ENCODE measurements at places on chromosomes 1 and 21.

DNA sequence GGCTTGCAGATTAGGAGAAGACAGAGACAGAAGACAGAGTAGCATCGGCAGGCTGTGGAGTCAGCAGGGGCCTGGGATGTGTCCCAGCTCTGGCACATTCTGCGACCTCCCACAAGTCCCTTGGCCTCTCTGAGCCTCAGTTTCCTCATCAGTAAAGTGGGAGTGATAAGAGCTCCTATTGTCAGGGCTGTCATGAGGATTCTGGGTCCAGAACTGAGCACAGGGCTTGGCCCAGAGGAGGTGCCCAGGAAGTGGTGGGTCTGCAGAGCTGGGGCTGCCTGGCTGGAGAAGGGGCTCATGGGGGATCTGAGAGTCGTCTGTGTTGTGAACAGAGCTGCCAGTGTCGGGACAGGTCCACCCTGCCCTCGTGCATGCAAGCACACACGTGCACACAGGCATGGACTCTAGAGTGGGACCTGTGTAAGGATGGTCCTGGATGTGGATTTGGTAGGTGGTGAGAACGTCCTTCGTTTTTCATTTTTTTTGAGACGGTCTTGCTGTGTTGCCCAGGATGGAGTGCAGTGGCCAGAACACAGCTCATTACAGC is 262.9 kb downstream of the PTPRU start:
- DNase-seq, result no peak

- DNase-seq, result no peak
Measured at GRCh38 chr1:167565922-167566321, 12.4 kb upstream of the CREG1 start.

DNA sequence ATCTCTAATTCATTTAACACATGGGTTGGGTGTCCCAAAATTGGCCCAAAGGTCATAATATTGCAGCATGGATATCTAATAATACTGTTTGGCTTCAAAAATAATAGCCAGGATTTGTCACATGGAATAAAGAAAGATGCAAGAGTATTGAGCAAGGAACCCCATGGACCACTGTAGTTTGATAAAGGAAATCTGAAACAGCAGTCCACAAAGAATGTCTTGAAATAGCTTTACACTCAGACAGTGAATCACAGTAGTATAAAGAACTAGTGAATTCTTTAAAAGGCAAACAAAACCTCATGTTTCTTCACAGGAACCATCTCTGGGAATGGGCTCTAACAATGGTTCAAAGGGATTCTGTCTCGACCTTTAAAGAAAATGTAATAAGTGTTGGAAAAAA is 576.1 kb upstream of the ZRANB2 start:
- no peak for DNase-seq

DNA sequence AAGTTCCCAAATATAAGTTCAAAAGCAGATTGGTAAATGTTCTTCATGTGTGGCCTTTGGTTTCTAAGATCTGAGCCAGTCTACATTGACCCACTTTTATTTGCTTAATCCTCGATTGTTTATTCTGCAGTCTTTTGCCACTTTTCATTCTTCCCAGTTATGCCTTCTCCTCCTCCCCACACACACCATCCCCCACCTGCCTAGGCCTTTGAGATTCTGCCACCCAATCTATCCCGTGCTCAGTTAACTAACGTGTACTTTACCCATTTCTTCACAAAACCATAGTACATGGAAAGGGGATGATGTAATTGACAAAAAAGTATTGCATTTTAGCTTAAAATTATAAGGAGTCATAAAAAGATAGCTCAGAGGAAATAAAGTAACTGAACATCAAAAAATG is 3.7 kb downstream of the CFH start:
- no peak for DNase-seq

DNA sequence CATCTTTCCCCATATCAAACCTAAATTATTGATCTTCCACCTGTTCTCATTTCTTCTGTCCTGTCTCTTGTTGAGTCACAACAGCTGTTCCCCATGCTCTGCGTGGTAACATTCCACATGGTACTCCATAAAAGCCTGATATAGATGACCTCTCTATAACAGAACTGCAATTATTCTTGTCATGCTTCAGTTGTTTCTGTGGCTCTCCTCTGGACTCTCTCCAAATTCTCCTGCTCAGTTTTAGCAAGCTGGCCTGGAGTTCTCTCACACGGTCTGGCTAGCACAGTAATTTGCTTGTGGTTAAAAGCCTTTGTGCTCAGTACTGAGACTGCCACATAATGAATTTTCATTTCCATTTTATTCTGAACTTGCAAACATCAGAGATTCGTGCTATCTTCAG is 10.6 kb upstream of the LRRC39 start:
- DNase-seq, result no peak

DNA sequence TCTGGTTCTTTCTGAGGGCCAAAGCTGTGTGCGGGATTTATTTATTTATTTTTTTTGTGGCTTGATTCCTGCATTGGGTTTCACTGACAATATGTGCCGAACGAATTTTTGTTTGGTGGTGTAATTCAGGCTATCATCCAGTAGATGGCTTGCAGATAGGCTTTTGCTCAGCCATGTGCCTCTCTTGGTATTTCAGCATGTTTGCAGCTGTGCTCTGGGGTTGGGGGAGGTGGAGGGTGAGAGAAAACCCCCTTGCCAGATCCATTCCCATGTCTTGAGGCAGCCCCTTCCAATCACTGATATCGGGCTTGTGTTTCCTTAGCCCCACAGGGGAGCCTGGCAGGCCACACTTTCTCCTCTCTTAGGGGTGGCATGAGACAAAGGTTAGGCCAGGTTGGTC is 302.4 kb downstream of the PTGER3 start:
- DNase-seq, result no peak

GRCh38 chr1:208177656-208178055 is 66.5 kb downstream of the PLXNA2 start:
- DNase-seq, result no peak

DNA sequence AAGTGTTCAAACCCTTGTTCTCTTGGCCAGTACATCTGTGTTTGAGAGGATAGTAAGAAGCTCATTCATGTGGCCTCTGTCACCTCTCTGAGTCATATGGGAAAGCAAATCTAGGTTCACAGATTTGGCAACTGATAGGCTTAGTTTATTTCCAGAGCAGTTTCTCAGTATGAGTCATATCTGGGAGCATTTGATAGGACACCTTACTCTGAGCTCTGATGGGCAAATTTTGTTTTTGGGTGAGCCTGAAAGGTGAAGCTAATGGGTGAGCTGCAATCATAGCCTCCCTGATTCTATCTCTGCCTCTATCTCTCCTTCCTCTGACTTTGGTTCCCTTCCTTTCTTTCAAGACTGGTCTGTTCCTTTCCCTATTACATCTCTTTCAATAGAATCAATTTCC is 134.4 kb downstream of the S1PR1 start:
- no peak for DNase-seq

- DNase-seq, result no peak
Measured at GRCh38 chr1:228150461-228151179, 890 bp downstream of the GJC2 start.

DNA sequence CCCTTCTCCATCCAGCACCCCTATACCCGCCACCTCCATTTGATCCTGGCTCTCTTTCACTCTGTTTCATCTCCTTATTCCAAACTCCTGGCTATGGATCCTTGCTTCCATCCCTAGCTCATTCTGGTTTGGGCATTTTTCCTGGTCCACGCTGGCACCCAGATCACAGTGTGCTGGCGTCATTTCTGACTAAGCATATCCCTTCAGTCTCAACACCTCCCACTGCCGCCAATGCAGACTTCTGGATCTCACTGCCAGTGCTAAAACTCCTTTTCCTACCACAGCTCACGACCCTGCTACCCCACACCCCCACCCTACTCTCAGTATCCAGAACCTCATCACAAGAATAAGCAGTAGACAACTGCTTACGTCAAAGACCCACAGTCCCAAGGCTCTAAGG is 16.3 kb downstream of the SEC16B start:
- DNase-seq, result no peak

Data from CD14-positive monocyte (primary cell).